ENCODE measurements at places on chromosomes 1 and 21.

GRCh38 chr1:15595809-15596617 is 11.2 kb upstream of the AGMAT start:
- DNase-seq = no peak

DNA sequence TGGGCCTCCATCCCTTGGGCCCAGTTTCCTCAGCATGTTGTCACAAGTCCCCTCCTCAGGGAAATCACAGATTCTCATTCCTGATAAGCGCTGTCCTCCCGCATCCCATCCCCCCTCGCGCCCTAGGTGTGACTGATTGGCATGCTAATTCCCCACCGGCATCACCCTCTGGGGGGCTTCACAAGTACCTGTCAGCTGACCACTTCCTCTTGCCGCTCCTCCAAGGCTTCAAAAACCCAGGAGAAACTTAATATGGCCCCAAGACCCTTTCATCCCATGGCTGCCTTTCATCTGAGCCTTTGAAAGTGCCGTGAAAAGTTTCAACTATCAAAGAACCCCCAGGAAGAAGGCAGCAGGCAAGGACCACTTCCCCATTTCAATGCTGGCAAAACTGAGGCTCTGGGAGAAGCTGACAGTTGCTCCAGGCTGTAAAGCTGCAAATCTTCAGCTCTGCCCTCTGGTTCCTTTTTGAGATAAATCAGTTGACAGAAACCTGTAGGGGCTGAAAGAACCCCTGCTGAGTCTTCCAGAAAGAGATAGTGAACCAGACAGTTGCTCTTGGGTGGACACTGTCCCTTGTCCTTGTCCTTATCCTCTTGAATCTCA is 12.8 kb upstream of the MIXL1 start:
- no peak for DNase-seq

DNA sequence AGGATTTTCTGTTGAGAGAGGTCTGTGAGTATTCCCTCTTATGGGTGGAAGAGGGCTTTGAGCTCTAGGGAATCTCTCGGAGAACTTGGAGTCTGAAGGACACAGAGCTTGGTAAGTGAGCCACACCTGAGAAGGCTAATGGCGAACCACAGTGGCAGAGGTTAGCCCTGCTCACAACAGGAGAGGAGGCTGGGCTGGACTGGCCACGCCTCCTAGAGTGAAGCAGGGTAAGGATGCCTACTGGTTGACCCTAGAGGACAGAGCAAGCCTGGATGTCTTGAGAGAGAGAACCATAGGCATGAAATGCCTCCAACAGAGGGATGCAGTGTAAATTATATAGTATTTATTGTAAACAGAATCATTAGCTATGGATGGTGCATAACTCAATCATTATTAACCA is 232.6 kb downstream of the PCP4 start:
- DNase-seq = no peak

DNA sequence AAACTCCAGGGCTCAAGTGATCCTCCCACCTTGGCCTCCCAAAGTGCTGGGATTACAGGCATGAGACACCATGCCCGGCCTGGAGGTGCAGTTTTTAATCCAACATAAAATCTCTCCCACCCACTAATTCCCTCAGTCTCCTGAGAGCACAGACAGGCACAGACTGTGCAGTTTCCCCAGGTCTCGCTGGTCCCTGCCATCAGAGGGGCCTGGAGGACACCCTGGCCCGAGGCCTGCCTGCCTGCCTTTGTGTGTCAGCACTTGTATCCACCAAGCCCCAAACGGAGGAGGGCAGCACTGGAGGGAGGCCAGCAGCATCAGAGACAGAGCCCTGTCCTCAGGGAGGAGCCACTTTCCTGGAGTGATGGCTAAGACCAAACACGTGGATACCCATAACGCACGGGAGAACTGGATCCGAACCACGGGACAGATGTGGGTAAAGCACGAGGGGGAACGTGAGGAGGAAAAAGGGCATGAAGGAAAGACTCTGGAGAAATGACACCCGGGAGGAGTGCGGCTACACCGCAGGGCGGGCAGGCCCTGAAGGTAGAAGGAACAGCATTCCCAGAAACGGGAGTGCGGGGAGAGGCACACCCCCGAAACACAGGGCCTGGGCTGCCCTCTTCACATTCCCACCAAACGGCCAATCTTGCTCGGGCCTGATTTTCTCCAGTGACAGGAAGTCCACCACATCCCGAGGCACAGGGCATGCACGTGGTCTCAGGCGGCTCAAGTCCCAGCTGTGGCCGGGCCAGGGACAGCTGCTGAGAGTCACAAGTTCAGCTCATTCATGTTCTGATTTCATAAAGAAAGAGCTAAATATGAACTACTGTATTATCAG is 29.7 kb downstream of the NPHP4 start:
- no peak for DNase-seq

- no peak for DNase-seq
Observed at GRCh38 chr1:203161703-203162102, 13.9 kb downstream of the MYBPH start.

GRCh38 chr1:229769006-229769405 is 143.0 kb downstream of the URB2 start:
- no peak for DNase-seq
